ENCODE measurements at places on chromosomes 4 and X. TPM values are rescaled to one million over a fixed set of nuclear protein-coding genes. Genes with fewer than 3 reads are reported as not detected.

TCEAL6 gene
- not detected for total RNA-seq

NWD2 gene
- not detected for total RNA-seq

NALF2 gene
- 5.7 TPM for total RNA-seq

CT45A2 gene
- not detected for total RNA-seq

TKTL2 gene
- total RNA-seq = not detected

MMRN1 gene
- not detected for total RNA-seq

NHS gene
- total RNA-seq = 2.6 TPM

TRPC5OS gene
- not detected for total RNA-seq

ADH1A gene
- total RNA-seq = not detected

KCNE5 gene
- not detected for total RNA-seq

PAGE5 gene
- total RNA-seq = not detected

LRAT gene
- 0.07 TPM for total RNA-seq

FAM47E gene
- 0.36 TPM for total RNA-seq

CTAG2 gene
- total RNA-seq = not detected

USP17L17 gene
- not detected for total RNA-seq

MAML3 gene
- 17.6 TPM for total RNA-seq

RELL1 gene
- total RNA-seq = 10.1 TPM

FANCB gene
- total RNA-seq = 3.1 TPM

SPATA4 gene
- total RNA-seq = 0.14 TPM

MAGED4 gene
- total RNA-seq = 8.9 TPM

ADH7 gene
- total RNA-seq = not detected

BMX gene
- not detected for total RNA-seq

STOX2 gene
- total RNA-seq = 3.1 TPM

RHOH gene
- total RNA-seq = 0.20 TPM

RAB40AL gene
- not detected for total RNA-seq

USP17L29 gene
- not detected for total RNA-seq

RIBC1 gene
- total RNA-seq = 0.54 TPM

PRIMPOL gene
- 6.4 TPM for total RNA-seq

SPANXN3 gene
- not detected for total RNA-seq

TDO2 gene
- total RNA-seq = 0.64 TPM

SOWAHD gene
- total RNA-seq = 0.06 TPM
